ENCODE measurements at places on chromosomes 7 and 10. TPM values are rescaled to one million over a fixed set of nuclear protein-coding genes. Genes with fewer than 3 reads are reported as not detected.
A peak's percentile ranks its signal among the peaks of the same experiment; 100 is the strongest.

The PHYHIPL gene
- 1.3 TPM for polyA plus RNA-seq

DNA sequence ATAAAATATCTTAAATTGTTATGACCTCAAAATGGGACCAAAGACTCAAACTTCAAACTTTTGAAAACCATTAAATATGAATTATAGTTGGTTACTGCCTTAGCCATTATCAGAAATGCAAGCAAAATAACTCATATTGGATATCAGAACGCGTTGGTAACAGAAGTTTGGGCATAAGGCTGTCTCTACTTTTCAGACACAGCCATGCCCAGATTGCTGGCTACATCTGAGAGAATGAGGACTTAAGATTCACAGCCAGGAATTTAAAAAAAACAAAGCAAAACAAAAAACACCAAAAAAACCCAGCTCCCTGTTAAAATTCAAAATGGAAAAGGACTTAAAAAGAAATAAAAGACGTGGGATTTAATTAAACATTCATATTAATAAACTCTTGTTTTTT lies 161.6 kb downstream of the JMJD1C start:
- DNase-seq = no peak

The TUBAL3 gene
- polyA plus RNA-seq = 0.22 TPM

The ATG9B gene
- polyA plus RNA-seq = 0.92 TPM

DNA sequence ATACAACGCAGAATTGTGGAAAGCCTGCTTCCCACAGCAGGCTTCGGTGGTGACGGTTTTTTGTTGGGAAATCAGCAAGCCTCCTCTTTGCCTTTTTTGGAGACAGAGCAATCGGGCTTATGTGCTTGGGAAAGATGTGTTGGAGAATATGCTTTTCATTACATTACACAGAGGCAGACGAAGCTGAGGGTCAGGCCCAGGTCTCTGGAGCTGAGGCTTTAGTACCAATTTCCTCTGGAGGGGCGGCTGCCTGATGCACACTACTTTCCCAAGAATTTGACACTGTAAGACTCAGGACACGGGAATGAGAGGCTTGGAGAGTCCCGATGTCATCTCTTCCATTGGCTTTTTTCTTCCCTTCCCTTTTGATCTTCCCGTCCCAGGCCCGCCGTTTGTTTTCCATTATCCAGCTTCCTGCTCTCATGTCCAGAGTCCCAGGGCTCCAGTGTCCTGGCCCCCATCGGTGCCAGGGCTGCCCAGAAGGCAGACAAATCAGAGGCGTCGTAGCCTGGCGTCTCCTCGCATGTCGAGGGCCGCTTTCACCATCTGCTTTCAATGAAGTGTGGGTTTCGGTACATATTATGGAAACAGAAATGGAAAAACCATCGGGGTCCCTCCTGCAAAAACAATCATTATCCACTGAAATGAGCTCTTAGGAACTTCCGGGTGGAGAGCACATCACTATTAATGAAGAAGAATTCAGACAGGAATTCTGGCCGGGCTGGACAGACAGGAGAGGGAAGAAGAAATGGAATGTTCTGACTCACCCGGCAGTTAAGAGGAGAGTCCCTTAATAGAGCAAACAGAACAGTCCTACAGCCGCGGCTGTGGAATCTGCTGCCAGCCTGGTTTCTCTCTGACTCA lies 123.0 kb upstream of the JCAD start:
- peak; percentile 96 for DNase-seq

- DNase-seq = peak; percentile 56
These were observed 121.6 kb downstream of the MTPAP start for GRCh38 chr10:30227481-30227880.

The STK31 gene
- 3.0 TPM for polyA plus RNA-seq

- no peak for DNase-seq
These were observed 15.4 kb upstream of the SDK1 start for GRCh38 chr7:3285652-3286051.

DNA sequence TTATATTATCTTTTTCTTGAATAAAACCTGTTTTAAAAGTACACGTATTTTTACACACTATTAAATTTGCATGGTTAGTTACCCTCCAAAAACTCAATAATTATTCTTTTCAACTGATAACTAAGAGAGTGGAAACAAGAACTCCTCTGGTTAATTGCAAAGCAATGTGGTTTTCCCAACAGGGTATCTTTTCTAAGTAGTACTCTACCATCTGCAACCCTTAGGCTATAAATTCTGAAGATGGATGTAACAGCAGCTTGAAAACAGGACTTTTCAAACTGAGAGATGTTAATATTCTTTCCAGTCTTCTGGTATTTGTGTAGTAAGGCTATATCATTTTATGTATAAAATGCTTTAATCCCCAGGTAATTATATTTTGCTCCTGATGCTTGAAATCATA lies 916.1 kb upstream of the POT1 start:
- no peak for DNase-seq

DNA sequence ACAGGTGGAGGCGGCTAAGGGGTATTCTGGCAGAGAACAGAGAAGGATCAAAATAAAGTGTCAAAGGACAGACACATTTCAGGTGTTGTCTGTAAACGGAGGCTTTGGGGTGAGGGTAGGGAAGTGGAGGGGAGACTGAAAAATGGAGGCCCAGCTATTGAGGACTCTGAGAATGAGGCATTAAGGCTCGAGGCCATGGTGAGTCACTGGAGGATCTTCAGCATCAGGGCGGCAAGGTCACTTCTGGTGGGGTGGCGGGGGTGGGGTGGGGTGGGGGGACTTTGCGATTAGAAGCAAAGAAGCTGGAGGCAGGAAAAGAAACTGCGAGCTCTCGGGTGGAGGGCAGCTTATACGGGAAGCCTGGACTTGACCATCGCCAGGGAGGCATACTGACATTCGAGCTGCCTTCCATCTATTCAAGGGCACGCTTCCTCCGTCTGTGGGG lies 58.4 kb upstream of the PCGF5 start:
- no peak for DNase-seq

DNA sequence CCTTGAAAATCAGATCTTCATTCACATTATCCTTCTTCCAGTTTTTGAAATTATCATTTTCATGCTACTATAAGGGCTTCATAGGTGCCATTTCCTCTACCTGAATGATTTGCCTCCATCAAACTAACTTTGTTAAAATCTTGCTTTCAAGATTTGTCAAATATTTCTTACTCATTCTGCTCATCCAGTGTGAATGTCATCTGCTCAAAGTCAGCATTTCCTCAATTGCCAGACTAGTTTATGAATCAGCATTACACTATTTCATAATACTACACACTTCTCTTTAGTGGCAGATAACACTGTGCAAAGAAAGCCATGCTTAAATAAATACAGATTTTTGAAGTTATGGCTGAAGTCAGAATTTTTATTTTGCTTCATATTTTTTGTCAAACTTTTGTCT lies 21.3 kb upstream of the LIPF start:
- peak; percentile 6 for DNase-seq

The AGMO gene
- 0.25 TPM for polyA plus RNA-seq

- DNase-seq = no peak
These were observed 285.1 kb upstream of the PFKP start for GRCh38 chr10:2782265-2782664.

DNA sequence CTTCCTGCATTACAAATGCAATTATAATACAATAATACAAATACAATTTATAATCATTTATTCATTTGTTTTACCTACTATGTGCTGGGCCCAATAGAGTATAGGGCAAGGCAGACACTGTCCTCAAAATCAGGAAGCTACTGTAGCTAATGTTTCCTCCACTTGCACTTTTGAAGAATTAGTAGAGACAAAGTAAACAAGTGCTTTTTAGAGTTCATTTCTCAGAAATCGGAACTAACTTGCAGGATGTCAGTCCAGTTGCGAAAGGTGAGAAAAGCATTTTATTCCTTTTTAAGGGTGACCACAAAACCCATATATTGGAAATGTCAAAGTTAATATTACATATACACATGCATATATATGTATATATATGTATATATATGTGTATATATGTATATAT lies 14.2 kb downstream of the ADRB1 start:
- DNase-seq = peak; percentile 13

The VWA2 gene
- polyA plus RNA-seq = 0.23 TPM

The ANKRD30A gene
- polyA plus RNA-seq = not detected

DNA sequence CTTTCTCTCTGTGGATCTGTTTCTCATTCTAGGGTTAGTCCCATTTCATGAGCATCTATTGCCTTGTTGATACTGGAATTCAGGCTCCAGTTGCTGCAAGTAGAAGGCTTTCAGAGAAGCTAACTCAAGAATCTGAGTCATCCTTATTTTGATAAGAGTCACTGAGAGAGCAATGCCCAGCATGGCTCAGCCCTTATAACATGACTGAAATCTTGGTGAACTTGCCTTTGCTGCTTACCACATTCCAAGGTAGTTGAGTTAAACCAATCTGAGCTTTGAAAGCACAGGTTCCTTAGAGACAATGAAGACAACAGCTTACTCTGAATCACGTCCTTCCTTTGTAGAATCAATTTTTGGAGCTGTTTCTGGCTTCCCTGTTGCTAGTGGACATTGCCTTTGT lies 53.6 kb upstream of the CHCHD3 start:
- DNase-seq = no peak

The EN2 gene
- polyA plus RNA-seq = 0.82 TPM

GRCh38 chr10:23675585-23675984 lies 236.7 kb downstream of the OTUD1 start:
- DNase-seq = no peak

DNA sequence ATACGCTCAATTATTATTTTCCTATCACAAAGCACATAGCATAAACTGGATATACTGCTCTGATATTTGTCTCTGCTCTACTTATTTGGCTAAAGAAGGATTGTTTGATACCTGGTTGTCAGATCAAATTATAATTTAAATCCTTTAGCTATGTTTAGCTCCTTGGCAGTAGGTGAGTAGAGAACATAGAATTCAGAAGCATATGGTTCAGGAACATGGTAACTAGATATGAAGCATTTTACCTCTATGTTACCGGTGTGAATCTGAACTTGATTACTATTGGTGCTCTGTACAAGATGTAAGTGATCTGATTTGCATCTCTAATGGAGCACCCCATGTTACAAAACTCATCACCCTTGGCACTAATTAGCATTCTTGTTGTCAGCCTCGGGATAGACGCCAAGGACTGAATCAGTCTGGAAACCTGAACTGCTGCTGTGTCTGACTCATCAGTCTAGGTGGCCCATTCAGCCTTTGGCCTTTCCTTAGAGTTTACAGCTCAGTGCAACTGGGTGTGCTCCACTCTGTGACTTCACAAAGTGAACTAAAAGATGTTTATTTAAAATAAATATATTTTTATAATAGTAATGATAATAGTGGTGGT lies 12.3 kb upstream of the MYPN start:
- peak; percentile 43 for DNase-seq

GRCh38 chr10:132118366-132118765 lies 52.6 kb downstream of the JAKMIP3 start:
- DNase-seq = no peak

DNA sequence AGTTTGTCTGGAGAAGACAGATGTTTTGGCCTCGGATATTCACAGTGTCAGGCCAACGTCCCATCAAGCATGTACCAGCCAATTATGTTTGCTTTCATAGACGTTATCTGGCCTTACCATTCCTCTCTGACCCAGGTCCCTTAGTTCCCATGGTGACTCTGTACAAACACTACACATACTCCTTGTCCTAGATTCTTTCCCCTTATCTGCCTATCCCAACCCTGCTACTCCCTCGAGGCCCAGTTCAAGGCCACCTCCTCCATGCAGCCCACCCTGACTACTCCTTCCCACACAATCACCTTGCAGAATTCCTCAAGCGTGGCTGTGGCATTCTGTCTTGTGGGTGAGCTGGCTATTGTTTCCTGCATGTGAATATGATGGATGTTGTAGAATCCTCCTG lies 155.2 kb downstream of the PRKAG2 start:
- DNase-seq = no peak

The CRYGN gene
- polyA plus RNA-seq = 0.15 TPM

The AOAH gene
- polyA plus RNA-seq = 3.5 TPM

DNA sequence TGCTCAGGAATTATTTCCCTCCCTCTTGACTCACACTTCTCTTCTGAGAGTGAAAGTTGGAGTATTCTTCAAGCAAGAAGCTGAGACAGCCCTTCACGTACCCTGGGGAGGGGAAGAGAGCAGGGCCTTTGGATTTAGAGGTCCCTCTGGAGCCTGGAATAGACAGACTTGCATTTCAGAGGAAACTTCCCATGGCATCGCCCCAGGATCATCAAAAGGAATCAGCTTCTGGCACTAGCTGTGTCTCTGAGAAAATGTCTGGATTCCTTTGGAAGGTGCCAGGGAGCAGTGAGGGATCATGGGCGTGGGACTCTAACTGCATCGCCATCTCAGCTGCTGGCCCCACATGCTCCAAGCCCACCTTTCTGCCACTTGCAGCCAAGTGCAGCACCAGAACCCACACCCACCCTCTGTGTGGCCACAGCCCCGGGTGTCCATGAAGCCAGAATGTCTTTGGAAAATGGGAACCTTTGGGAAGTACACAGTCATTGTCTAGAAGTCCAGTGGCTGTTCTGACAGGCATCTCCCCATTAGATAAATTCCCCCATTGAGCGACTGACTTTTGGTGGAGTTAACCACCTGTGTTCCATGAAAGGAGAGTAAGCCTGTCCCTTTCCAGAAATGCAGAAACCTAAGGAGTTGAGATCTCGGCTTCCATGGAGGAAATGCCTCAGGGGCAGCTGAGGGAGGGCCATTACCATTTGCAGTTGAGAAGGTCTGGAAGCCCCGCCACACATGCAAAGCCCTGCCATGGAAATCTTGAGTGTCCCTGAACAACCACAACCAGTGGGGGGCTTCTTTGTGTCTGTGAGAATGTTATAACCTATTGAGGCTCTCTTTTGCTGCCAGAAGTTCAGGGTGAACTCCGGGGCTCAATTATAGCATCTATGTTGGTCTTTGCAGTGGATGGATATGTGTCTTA lies 57.8 kb upstream of the GDF10 start:
- no peak for DNase-seq

The SPDYE2B gene
- polyA plus RNA-seq = 0.97 TPM

GRCh38 chr7:79245623-79246249 lies 207.7 kb downstream of the MAGI2 start:
- DNase-seq = no peak

GRCh38 chr7:54969208-54969967 lies 49.4 kb upstream of the EGFR start:
- no peak for DNase-seq

The AQP1 gene
- 87.6 TPM for polyA plus RNA-seq

GRCh38 chr7:46349490-46349889 lies 428.4 kb upstream of the IGFBP3 start:
- DNase-seq = no peak

The SEC31B gene
- 15.6 TPM for polyA plus RNA-seq

- DNase-seq = peak; percentile 77
These were observed 5.6 kb downstream of the LRRTM3 start for GRCh38 chr10:66931340-66931948.

The SFRP5 gene
- polyA plus RNA-seq = 1.6 TPM

The MRC1 gene
- 13.2 TPM for polyA plus RNA-seq

GRCh38 chr7:24038993-24039392 lies 245.0 kb upstream of the NPY start:
- peak; percentile 13 for DNase-seq

The CHAT gene
- 0.32 TPM for polyA plus RNA-seq

The FAM237B gene
- 0.05 TPM for polyA plus RNA-seq

DNA sequence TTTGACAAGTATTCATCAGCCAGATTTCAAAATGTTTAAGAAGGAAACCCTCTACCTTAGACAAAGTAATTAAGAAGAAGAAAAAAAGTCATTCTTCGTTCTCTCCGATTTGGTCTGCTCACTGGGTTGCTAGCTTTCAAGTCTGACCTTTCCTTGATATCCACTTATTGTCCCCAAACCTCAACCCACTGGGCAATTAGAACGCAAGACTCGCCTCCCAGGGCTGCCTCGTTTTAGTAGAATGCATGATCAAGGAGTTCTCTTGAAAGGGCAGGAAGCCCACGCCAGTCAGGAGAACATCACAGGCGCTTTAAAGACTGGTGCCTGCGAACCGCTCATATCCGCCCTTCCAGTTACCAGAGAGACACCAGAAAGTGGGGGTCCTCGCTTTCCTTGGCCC lies 637.7 kb downstream of the PARD3 start:
- DNase-seq = peak; percentile 18

- DNase-seq = peak; percentile 11
These were observed 60.3 kb upstream of the POT1 start for GRCh38 chr7:124989911-124990310.
